Stimulated activated CD4-positive, alpha-beta T cell treated with anti-CD3 and anti-CD28 coated beads, Interleukin-1b, Interleukin-23, amount 100 ng/mL, for 1 hour (primary cell): ENCODE measurements at places on chromosomes 4 and X.

- no peak for DNase-seq
These were observed 793.9 kb downstream of the ADGRL3 start for GRCh38 chr4:61994036-61994435.

DNA sequence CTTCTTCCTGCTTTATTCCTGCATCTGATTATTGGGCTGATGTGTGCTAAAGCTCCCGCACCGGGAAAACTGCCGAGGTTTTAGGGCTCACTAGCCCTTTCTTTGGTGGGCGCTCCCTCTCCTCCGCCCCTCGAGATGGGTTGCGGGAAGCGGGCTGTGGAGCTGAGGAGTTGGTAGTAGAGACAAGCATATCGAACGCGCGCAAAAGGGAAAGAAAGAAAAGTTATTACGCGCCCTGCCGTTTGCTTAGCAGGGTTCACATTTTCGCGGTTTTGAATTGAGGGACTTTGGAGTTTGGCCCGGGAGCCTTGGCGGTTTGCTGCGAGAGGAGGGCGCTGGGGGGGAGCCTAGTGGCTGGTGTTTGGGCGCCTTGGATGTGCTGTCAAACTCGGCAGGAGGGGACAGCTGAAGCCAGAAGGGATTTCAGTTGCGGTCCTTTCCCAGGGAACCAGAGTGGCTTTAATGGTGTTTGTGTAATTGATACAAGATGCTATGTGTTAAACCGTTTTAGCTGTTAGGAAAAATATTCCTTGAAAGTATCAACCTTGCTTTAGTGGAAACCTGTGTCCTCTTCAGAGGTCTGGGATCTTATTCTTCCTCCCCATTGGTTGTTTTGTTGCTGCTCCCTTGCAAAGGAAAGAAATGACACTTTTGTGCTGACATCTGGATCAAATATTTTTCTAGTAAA, 1.1 kb downstream of the GAB1 start:
- no peak for DNase-seq

DNA sequence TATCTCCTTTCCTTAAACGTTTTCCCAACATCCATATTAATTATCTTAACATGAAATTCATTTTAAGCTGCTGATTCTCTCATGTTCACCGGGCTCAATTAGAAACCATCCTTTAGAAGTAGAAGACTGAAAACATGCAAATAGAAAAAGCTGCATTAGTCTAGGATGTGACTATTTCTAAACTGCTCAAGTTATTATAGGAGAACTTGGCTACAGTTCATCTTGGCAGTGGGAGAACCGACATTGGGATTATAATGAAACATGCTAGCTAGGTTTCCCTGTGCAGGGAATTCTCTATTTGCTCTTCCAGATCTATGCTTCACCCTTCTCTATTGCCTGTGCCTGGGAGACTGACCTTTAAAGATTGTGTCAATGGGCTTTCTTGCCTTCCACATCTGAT, 151.0 kb upstream of the PPARGC1A start:
- DNase-seq = no peak

DNA sequence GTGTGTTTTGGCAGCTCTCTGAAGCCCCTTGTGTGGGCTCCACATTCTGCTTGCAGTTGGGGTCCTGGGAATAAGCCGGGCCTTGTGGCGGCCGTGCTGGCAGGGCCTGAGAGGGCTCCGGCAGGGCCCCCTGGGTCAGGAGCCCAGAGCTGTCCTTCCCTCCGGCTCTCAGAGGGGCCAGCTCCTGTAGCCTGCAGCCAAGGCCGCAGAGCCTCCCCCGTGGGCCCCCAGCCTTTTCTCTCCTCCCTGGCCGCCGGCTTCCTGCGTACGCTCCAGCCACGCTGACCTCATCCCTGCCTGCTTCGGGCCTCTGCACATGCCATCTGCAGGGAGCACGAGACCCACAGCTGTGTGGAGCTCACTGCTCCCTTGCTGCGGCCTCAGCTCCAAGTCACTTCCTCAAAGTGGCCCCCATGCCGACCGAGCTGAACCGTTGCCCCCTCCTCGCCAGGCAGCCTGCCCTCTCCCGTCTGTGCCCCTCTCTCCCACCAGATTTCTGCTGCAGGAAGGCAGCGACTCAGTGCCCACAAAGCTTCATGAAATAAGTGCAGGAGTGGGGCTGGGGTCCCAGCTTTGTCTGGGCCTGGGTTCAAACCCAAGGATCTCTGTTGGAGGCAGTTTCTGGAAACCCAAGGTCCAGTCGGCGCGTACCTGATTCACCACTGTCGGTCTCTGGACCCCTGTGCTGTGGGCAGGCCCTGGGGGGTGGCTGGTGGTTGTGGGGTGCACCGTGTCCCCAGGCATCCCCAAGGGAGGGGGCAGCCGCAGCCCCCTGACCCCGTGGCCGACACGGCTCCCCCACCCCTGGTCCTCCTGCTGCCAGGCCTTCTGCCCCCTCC, 57.1 kb upstream of the NKX1-1 start:
- no peak for DNase-seq

DNA sequence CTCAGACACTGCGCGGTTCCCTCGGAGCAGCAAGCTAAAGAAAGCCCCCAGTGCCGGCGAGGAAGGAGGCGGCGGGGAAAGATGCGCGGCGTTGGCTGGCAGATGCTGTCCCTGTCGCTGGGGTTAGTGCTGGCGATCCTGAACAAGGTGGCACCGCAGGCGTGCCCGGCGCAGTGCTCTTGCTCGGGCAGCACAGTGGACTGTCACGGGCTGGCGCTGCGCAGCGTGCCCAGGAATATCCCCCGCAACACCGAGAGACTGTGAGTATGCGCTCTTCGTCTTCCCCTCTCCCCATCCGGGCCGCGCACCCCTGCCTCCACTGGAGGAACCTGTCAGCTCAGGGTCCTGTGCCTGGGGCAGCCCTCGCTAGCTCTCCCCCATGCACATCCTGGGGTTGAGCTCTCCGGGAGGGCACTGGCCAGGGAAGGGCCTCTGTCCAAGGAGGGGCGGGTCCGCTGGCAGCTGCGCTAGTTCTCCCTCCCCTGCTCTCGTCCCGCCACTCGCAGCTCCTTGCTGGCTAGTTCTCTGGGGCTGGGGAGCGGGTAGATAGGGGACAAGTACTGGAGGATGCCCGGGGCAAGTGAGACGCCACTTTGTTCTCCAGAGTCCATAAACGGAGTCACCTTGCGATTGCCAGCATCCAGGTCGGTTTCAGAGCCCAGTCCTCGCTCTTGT, 2.2 kb downstream of the SLIT2 start:
- DNase-seq = no peak

DNA sequence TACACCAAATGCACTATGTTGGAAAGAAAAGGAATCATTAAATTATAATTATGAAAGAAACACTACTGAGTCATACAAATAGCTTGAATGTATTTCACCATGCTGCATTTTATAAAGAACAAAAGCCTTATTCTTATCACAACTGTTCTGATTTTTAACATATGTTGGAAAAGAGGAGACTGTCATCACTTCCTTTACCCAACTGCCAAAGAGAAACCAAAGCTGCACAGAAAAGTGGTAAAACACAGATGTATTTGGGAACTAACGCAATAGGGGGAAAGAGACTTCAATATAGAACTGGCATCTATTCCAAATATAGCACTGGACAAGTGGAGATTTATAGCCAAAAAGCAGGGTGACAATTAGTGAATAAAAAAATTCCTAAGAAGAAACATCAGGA, 181.0 kb downstream of the SPANXN3 start:
- no peak for DNase-seq

DNA sequence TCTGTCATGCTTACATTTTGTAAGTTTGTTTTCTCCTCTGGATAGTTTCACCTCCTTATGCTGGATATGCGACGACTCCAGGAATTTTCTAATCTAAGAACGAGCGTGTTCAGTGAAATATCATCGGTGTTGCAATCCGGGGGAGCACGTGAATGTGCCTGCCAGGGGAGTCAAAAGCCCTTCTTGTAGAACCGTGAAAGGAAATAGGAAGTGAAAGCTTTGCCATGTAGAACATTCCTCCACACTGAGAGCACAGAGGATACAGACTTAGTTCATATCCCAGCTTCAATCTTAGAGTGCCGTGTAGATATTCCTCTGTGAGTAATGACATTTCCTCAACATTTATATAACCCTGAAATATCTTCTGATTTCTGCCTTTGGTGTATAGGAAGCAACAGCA, 121.2 kb downstream of the VEGFC start:
- DNase-seq = no peak

DNA sequence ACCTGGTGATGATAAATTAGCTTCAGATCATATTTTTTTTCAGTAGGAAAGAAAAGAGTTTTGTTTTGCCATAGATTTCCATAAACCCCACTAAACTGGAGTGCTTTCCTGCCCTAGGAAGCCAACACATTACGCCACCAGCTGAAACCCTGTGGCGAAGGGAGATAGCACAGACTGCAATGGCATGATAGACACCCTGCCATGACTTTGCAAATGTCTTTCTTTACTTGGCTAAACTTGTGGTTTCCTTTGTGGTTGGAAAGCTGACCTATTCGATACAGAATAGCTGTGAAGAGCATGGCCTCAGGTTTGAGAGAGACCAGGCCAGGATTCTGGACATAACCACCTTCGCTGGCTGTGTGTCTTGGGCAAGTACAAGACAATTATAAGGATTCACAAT, 19.1 kb downstream of the MFAP3L start:
- no peak for DNase-seq

DNA sequence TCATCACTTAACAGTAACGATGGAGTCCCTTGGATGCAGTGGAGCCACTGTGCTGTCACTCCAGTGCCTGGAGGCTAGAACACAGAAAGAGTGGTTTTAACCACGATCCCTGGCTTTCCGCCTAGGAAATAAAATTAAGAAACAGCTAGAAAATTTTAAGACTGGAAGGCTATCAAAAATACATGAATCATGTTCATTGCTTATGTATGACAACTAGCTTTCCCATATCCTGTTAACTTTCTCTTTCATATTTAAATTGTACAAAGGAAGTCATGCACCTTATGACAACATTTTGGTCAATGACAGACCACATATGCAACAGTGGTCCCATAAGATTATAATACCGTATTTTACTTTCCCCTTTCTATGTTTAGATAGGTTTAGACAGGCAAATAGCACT, 115.1 kb downstream of the GALNTL6 start:
- DNase-seq = no peak

GRCh38 chr4:106869551-106869950, 166.6 kb downstream of the DKK2 start:
- no peak for DNase-seq

GRCh38 chrX:25067271-25068172, 51.8 kb upstream of the ARX start:
- DNase-seq = no peak

GRCh38 chrX:44042751-44043150, 69.6 kb upstream of the NDP start:
- no peak for DNase-seq

GRCh38 chr4:116952530-116953136, 132.7 kb downstream of the TRAM1L1 start:
- no peak for DNase-seq

- DNase-seq = no peak
These were observed 36.5 kb upstream of the LINC00632 start for GRCh38 chrX:140672840-140673731.

- DNase-seq = no peak
These were observed 540.2 kb upstream of the CT83 start for GRCh38 chrX:117002981-117003380.
